Activated T-helper 2 cell treated with anti-CD3 and anti-CD28 coated beads, Interferon-gamma antibody, Interleukin-2, Interleukin-4, amounts not matched to agents 10 μg/mL and 5 μg/mL and 100 μg/mL, durations not matched to agents 14 hours and 24 hours and 36 hours (primary cell): ENCODE measurements at places on chromosomes 5 and 9.

DNA sequence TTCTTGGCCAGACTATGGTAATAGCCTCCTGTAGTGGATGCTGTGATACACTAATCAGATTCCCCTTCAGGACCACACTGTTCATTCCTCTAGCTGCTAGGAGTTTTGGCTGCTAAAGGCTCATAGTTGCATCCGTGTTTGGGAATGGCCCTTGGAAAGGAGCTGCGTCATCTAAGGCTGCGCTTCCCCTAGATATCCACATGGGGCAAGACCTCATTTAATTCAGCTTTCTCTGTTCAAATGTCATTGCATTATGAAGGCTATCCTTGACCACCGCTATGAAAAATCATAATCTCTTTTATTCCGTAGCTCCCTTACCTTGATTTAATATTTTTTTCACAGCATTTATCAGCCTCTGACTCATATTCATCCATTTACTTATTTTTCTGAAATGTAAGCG is 258.3 kb upstream of the NR4A3 start:
- DNase-seq = no peak

DNA sequence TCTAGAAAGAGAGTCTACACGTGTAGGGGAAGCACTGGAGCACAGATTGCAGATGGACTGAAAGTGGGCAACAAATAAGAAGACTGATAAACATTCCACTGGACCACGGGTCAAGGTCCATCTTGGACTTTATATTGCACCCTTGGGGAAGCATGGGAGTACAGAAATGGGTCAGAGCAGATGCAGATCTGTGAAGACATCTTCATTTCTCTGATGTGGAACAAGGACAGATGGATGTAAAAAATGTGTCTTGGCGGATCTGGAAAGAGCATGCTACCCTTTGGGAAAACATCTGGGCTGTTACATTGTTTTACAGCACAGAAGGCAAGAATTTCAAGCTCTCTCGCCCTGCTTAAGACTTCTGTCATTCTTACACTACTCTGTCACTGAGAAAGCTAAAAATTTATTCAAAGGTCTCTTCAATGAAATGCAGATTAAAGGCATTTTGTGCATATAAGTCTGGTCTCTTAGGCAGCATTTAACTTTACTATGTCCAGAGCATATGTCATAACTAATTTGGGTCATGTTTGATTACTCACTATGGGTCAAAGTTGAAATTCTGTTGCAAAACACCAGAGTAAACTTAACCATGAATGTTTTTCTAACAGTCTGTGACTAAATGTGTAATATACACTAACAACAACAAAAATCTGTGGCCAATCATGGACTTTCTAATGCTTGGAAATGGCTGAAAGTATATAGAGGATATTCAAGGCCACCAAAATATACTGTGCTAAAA is 756.4 kb upstream of the DMAC1 start:
- DNase-seq = no peak
- no peaks in the 10 kb centered on the region for H3K4me1 ChIP-seq
- peaks cover 2% of the 10 kb centered on the region for H3K27me3 ChIP-seq

- no peak overlapping the region for H3K27ac ChIP-seq
- H3K27me3 ChIP-seq = peaks cover 2% of the 10 kb centered on the region
- no peaks in the 10 kb centered on the region for H3K36me3 ChIP-seq
Observed at GRCh38 chr9:86246752-86247161, 12.7 kb downstream of the C9orf153 start.

DNA sequence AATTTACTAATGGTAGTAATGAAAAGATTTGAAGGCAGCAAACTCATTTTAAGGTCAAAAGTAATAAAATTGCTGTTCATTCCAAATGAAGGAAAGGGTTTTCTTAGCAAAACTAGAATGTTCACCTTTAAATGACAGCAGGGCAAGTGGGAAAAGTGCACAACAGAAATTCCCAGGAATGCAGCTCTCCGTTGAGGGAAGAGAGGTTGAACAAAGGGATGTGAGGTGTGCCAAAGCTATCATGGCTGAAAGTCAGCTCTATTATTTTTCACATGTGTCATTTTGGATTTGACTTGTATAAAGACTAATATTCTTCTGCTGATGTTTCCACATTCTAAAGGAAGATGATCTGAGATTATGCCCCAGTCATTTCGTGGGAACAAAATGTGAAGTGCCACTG is 51.6 kb downstream of the TEK start:
- H3K27me3 ChIP-seq = no peaks in the 10 kb centered on the region
- no peak for DNase-seq

- peaks cover 37% of the 10 kb centered on the region for H3K4me1 ChIP-seq
- H3K36me3 ChIP-seq = peaks cover 3% of the 10 kb centered on the region
- H3K27ac ChIP-seq = no peak overlapping the region
- no peak for DNase-seq
Observed at GRCh38 chr9:90975781-90976538, 174.3 kb downstream of the SYK start.

DNA sequence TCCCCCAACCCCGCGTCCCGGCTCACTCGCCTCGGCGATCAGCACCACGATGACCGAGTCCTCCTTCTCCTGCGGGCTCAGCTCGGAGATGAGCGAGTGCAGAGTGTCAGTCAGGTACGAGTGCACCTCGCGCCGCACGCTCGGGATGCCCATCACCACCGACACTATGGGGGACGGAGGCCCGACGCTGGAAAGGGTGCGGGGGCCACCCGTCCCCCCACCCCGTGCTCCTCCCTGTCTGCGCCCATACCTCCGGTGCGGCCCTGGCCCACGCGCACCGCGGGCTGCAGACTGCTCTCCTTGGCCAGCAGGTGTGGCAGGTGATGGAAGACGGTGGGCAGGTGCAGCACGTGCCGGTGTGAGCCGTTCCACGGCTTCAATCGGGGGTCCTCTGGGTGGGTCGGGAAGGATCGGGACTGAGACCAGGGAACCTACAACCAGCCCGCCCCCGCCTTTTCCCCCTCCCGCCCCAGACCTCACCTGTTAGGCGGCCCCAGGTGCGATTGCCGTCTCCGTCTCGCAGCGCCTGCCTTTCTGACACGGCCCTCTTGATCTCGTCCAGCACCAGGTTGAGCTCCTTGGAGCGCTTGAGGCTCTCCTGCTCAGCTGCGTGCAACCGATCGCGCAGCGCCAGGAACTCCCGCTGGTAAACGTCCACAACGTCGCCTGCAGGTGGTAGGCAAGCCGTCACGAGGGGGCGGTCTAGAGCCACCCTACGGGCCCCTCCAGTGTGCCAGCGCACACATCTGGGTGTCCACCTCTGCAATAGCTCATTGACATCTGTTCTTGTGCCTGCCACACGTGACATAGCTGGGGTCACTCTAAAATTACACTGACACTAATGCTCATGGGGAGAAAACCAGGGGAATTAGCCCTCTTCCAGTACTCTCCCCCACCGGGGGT is 5.1 kb downstream of the MGAT4B start:
- H3K4me3 ChIP-seq = no peak overlapping the region
- DNase-seq = peak; percentile 71
- H3K27me3 ChIP-seq = no peaks in the 10 kb centered on the region
- H3K36me3 ChIP-seq = peaks cover 41% of the 10 kb centered on the region
- H3K27ac ChIP-seq = no peak overlapping the region

GRCh38 chr5:62592558-62592957 is 13.9 kb downstream of the LRRC70 start:
- no peak overlapping the region for H3K27ac ChIP-seq
- H3K27me3 ChIP-seq = no peaks in the 10 kb centered on the region
- H3K36me3 ChIP-seq = peaks cover 34% of the 10 kb centered on the region
- no peak overlapping the region for H3K4me3 ChIP-seq
- H3K4me1 ChIP-seq = peaks cover 7% of the 10 kb centered on the region

DNA sequence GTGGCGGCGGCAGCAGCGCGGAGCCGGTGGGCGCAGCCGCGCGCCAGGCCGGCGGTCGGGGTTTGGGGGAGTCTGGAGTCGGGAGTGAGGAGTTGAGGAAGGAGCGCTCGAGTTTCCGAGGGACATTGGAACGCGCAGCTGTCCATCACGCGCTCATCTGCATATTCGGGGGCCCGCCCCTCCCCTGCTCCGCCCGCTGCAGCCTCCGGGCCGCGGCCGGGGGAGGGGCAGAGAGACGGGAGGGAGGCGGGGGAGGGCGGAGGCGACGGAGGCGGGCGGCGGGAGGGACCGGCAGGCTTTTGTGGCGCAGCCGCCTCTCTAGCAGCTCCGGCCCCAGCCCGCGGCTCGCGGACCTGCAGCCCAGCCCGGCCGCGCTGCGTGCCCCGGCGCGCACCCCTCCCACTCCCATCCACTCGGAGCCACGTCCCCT is at the start of gene IRX2:
Gene IRX2, minus strand, starts transcription at position 86 of the 430 bp plus-strand sequence. CDS start 264 bp downstream, outside the sequence.
- no peak within 1 kb of the TSS for H3K4me3 ChIP-seq
- H3K36me3 ChIP-seq = peaks cover 3% of the 10 kb centered on the region
- peaks cover 55% of the 10 kb centered on the region for H3K27me3 ChIP-seq

DNA sequence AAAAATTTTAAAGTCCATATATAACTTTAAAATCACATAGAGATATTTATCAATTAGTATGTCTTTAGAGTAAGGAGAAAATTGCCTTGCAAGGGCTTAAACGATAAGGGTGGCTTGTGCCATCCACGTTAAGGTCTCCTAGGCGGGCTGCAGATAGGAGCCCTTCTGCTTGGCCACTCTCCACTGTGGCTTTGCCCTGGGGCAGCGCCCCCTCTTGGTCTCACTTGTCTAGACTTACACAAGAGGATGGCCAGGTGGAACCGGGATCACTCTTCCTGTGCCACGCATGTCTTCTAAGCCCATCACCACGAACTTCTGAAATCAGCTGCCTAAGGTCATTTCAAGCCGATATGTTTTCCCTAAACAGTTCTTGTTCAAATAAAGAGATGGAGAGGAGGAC is 2.9 kb downstream of the FPGS start:
- peaks cover 23% of the 10 kb centered on the region for H3K4me1 ChIP-seq
- no peak overlapping the region for H3K27ac ChIP-seq
- DNase-seq = no peak
- no peak overlapping the region for H3K4me3 ChIP-seq

- no peaks in the 10 kb centered on the region for H3K36me3 ChIP-seq
- no peak for DNase-seq
- H3K27ac ChIP-seq = no peak overlapping the region
- H3K27me3 ChIP-seq = peaks cover 36% of the 10 kb centered on the region
- H3K4me1 ChIP-seq = no peaks in the 10 kb centered on the region
Observed at GRCh38 chr5:69006030-69006429, 87.8 kb upstream of the SLC30A5 start.

GRCh38 chr5:122390154-122390553 is 78.1 kb downstream of the SNCAIP start:
- H3K4me3 ChIP-seq = no peak overlapping the region
- no peaks in the 10 kb centered on the region for H3K4me1 ChIP-seq
- DNase-seq = no peak
- no peaks in the 10 kb centered on the region for H3K36me3 ChIP-seq
- H3K27ac ChIP-seq = no peak overlapping the region

DNA sequence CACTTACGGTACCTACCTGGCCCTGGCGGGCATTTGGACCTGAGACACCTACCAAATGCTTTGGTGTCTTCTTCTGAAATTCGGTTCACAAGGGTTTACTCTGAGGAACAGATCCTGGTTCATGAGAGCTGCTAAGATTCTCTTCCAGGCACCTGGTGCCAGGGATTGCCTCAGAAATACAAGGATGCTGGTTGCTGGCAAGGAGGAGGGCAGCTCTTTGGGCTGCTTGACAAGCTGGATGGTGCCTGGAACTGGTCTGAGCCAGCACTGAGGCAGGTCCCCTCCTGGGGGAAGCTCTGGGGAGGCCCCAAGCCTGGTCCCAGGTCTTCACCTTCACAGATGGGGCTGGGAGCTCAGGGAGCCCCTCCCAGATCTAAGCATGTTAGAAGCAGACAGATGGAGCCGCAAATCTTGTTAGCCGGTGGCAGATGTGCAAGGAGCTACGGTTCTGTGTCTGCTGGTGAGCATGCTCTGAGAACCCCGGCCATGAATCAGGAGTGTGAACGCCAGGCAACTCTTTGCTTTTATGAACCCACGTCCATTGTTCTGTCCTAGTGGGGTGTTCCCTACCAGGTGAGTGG is 16.3 kb downstream of the FABP6 start:
- no peaks in the 10 kb centered on the region for H3K36me3 ChIP-seq
- no peak overlapping the region for H3K4me3 ChIP-seq
- H3K27me3 ChIP-seq = peaks cover under 1% of the 10 kb centered on the region
- H3K27ac ChIP-seq = no peak overlapping the region
- no peak for DNase-seq
- no peaks in the 10 kb centered on the region for H3K4me1 ChIP-seq

GRCh38 chr9:130770679-130771442 is 64.2 kb upstream of the ABL1 start:
- no peaks in the 10 kb centered on the region for H3K36me3 ChIP-seq
- peaks cover 9% of the 10 kb centered on the region for H3K4me1 ChIP-seq
- no peak overlapping the region for H3K4me3 ChIP-seq
- no peaks in the 10 kb centered on the region for H3K27me3 ChIP-seq
- no peak for DNase-seq

- DNase-seq = peak; percentile 39
- peak overlapping the region; percentile 3 for H3K27ac ChIP-seq
- peaks cover 17% of the 10 kb centered on the region for H3K27me3 ChIP-seq
Observed at GRCh38 chr9:5186416-5187169, 1.2 kb upstream of the INSL6 start.

DNA sequence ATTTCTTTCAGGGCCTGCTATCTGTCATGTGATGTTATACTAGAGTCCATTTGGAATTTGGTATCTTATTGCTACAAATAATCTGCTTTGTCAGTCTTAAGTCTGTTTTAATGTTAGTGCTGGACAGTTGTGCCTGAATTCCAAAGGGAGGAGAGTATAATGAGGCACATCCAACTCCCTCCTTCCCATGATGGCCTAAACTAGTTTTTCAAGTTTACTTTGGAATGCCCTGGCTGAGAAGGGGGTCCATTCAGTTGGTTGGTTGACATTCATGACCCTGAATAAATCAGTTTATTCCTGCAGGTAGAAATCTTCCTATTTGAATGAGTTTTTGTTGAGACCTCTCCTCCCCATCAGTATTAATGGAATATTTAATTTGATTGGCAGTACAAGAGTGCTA is 9.4 kb upstream of the LRRTM2 start:
- H3K27me3 ChIP-seq = peaks cover 6% of the 10 kb centered on the region
- H3K4me3 ChIP-seq = no peak overlapping the region
- no peak for DNase-seq
- no peak overlapping the region for H3K27ac ChIP-seq
- peaks cover 28% of the 10 kb centered on the region for H3K36me3 ChIP-seq

GRCh38 chr9:127095411-127095810 is 27.0 kb downstream of the ANGPTL2 start:
- no peak overlapping the region for H3K27ac ChIP-seq
- no peaks in the 10 kb centered on the region for H3K4me1 ChIP-seq
- no peaks in the 10 kb centered on the region for H3K36me3 ChIP-seq
- no peak for DNase-seq

DNA sequence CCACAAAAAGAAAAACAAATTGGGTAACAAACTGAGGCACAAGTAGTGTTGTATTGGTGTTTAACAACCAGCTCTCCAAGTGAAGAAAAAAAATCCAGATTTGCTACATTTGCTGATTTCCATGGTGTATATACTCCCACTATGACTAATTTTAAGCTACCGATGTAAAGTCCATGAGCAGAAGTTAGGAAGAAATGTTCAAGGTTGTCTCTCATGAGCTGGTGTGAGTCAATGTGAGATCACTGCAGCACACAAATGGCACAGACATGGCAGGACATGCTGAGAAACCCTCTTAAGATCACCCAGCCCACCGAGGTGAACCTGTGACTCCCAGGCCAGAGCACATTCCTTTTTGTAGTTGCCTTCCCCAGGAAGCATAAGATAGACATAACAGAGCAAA is 36.2 kb downstream of the SLC44A1 start:
- no peaks in the 10 kb centered on the region for H3K36me3 ChIP-seq
- peaks cover 2% of the 10 kb centered on the region for H3K4me1 ChIP-seq

GRCh38 chr5:143677403-143677802 is 134.6 kb upstream of the HMHB1 start:
- H3K27ac ChIP-seq = no peak overlapping the region
- H3K36me3 ChIP-seq = no peaks in the 10 kb centered on the region
- H3K4me1 ChIP-seq = peaks cover 29% of the 10 kb centered on the region
- H3K4me3 ChIP-seq = no peak overlapping the region
- peaks cover 6% of the 10 kb centered on the region for H3K27me3 ChIP-seq
- no peak for DNase-seq
